Hematopoietic multipotent progenitor cell treated with erythropoietin and hydrocortisone succinate and interleukin-3 and kit ligand, for 8 days (in vitro differentiated cells): ENCODE measurements at places on chromosomes 3 and 15.
A peak's percentile ranks its signal among the peaks of the same experiment; 100 is the strongest.

GRCh38 chr15:89367485-89368451 lies 33.1 kb upstream of the POLG start:
- DNase-seq: peak; percentile 12

DNA sequence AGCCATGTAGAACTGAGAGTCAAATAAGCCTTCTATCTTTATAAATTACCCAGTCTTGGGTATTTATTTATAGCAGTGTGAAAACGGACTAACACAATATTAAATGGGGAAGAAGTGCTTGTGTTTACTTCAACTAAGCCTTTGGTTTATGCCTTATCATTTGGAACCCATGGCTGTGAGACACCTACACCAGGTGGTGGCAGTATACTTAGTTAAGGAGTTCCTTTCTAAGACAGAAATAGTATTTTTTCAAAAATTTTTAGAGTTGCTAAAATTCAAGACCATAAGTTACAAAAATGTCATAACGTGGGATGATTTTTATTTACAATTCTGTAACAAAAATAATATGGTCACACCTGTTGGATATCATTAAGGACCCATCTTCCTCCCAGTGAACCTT lies 354.5 kb upstream of the SOX14 start:
- no peak for DNase-seq

DNA sequence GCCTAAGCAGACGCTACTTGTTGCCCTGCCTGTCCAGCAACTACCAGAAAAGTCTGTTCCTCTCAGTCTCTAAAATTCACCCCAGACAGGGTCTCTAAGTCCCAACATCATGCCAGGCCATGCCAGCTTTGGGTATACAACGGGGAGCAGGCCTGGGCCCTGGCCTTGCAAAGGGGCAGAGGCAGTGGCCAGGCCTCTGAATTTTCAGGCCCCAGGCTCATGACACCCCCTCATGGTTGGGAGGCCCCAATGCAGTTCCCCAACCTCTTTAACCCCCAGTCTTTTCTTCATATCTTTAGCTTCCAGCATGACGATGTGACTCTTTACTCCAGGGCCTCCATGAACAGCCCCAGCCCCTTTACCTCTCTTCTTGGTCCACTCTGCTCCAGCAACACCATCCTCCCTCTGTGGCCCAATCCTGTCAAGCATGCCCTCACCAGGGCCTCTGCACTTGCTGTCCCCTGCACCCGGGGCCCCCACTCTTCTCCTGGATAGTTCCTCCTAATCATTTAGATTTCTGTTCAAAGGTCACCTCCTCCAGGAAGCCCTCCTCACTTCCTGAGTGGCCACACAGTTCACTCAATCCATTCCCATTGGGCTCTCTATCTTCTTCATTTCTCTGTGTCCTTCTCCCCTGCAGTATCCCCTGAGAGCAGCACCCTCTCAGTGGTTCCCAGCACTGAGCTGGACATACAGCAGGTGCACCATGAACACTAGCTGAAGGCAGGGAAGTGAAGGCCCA lies 4.8 kb downstream of the IQSEC1 start:
- DNase-seq: no peak

DNA sequence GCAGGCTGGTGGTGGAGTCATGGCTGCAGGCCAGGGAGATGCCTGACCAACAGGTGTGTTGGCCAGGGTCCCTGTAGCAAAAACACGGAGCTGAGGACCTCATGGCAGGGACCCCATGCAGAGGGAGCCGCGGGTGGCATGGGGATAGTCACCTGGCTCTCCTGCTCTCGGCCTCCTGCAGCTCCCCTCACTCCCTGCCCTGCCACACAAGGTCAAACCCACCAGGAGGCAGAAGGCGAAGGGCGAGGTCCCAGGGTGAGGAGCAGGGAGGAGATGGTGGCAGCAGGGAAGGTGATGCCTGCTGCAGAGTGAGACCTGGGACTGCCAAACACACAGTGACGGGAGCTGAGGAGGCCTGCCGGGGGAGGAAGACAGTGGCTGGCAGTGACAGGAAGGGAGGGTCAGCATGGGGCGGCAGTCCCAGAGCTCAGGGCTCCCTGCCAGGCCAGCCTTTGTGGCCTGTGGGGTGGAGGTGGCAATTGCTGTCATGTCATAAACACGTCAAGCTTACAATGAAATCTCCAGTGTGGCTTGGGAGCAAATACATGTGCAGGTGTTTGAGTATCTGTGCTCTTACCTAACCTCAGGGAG lies 144.3 kb downstream of the TJP1 start:
- DNase-seq: no peak

DNA sequence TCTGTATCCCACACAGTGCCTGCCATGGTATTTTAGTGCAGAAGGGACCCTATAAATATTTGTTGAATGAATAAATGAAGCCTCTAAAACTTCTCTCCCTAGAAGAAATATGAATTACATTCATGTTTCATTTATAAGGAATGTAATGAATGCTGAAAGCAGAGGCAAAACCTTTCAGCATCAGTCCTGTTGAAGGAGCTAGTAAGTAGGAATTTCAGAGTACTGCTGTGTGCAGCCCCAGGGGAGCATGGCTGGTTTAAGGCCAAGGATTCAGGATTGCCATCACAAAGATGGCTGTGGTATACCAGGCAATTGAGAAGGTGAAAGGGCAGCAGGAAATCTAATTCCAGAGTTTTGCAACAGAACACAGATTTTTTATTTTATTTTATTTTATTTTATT lies 1131.4 kb downstream of the IGSF11 start:
- no peak for DNase-seq

DNA sequence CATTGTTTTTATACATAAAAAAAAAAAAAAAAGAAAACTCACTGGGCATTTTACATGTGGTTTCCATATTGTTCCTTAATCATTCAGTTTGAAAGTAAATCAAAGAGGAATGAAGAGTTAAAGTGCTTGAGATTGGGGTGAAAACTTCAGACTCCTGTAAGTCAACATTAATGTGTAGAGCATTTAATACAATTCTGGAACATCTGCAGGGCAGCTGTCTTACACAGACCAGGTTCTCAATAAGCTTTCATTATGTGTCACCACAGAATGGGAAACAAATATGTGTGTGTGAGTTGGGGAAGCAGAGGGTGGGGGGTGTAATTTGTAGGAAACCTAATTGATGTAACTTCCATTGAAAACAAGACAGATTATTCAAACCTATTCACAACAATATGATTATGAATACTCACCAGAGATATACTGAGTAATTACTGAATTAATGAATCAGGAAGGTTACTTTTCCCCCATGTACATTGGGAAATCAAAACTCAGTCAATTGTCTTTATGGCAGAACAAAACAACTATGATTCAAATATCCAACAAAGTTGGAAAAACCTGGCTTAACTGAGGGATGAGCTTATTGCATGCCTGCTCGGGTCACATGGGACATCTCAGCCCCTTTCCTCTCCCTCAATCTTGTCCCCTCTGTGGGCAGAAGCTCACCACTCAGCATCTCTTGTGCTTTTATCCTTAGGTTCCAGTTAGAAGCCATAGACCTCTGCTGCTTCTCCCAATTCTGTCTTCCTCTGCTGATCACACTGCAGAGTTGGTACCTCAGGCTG lies 281.2 kb upstream of the THBS1 start:
- no peak for DNase-seq

DNA sequence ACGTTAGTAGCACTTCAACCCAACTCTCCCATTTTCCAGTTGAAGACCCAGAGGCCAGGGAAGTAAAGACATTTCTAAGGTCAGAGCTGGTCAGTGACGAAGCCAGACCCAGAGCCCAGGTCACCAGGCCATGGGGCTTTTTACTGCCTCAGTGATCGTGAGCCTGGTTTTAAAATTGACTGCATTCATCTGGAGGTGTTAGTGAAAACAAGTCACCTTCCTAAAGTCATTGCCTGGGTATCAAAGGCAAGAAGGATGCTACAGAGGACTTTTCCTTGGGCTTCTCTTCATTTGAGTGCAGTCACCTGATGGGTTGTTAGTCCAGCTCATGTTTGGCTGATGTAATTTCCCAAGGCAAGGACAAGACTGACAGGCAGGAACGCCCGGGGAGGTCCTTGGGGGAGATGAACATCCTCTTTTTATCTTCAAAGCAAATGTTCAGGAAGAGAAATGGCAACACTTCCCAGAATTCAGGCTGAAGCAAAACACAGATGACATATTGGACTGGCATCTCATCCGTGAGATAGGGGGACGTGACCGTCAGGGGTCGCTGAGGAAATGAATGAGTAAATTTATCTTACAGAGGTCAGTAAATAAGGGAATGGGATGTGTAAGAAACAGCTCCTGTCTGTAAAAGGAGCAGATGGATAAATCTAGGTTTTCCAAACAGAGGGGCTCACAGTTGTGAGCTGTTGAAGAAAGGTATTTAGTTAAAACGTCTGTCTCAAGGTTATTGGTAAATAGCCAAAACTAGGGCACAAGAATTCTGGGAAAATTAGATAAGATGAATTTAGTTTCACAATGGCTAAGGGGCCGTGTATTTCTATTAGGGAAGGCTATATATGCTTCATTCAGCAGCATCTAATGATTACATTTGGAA lies 201.2 kb downstream of the OPA1 start:
- peak; percentile 26 for DNase-seq

GRCh38 chr3:183411216-183411922 lies 17.1 kb downstream of the MCF2L2 start:
- DNase-seq: no peak

- DNase-seq: no peak
These were observed 48.9 kb upstream of the FMN1 start for GRCh38 chr15:33243393-33243792.

DNA sequence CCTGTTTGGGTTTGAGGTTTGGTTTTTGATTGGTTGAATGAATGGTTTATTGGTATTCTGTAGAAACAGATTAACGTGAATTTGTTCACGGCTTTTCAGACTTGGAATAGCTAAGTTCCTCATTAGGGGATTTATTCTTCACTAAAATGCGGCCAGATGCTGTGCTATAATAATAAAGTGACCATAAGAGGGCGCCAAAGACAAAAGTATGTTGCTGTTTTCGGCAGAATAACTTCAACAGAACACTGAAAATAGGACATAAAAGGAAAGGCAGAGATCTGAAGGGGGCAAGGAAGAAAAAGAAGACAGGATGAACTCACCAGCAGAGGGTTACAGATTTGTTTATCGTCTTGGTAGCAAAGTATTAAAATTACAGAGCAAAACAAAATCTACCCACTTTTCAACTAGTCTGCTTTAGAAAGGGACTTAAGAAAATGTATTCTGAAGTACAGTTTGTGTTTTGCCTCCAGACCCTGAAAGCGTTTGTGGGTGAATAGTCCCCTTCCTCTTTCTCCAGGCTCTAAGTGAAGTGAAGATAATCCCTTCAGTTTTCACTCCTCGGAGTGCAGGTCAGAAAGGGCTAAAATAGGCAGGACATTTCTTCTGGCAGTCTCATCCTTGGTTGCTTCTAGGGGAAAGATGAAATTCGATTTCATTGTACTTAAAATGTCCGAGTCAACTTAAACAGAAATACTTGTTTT lies 147.6 kb downstream of the IL20RB start:
- peak; percentile 59 for DNase-seq

DNA sequence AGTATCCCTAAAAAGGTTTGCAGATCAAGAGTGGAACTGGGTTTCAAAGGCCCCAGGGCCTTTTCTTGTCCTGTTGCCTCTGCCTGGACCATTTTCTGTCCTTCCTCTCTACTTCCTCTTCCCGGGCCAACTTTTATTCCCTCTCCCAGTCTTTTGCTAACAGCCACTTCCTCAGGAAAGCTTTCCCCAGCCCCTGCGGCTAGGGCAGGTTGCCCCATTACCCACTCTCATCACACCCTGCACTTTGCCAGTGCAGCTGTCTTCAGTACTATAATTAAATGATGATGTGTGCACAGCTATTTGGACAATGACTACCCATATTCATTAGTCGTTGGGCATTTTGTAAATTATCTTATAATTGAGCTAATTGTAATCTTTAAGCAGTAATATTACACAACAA lies 150.5 kb upstream of the THBS1 start:
- no peak for DNase-seq

DNA sequence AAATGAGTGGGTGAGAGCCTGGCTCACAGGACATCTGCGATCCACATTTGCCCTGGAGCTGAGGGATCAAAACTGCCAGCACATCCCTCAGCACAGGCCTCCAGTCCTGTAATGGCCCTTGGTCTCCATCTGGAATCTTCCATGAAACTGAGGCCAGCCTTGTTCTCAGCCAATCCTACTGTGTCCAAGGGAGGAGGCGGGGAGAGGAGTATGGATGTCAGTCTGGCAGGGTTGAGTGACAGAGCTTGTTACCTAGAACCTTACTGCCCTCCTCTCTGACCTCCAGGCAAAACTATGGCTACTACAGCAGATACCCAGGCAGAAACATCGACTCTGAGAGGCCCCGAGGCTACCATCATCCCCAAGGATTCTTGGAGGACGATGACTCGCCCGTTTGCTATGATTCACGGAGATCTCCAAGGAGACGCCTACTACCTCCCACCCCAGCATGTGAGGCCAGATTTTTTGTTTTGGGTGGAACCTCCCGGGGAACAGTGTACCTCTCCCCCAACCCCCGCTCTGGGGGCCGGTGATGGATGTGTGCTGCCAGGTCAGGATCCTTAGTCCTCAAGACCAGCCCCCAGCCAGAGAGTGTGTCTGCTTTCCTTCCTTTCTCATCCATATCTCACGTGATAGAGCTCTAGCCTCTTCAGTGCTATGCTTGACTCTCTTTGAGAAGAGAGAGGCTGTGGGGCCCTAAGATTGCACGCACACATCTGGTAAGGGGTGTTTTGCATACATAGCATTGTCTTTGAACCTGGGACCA lies 41.3 kb downstream of the CHDH start:
- no peak for DNase-seq

DNA sequence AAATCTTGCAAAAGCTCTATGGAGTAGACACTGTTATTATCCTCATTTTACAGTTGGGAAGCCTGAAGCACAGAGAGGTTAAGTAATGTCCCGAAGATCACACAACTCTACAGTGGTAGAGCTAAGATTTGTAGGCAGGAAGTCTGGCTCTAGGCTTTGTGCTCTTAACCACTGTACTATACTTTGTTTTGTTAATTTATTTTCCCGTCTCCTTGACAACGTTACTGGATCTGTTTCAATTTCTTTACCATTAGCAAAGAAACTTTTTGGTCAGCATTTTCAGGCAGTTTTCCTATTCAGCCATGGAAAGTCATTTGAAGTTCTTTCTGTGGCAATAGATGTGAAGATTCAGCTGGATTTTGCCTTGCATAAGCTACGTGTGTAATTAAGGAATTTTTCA lies 51.7 kb downstream of the OTOL1 start:
- DNase-seq: no peak

DNA sequence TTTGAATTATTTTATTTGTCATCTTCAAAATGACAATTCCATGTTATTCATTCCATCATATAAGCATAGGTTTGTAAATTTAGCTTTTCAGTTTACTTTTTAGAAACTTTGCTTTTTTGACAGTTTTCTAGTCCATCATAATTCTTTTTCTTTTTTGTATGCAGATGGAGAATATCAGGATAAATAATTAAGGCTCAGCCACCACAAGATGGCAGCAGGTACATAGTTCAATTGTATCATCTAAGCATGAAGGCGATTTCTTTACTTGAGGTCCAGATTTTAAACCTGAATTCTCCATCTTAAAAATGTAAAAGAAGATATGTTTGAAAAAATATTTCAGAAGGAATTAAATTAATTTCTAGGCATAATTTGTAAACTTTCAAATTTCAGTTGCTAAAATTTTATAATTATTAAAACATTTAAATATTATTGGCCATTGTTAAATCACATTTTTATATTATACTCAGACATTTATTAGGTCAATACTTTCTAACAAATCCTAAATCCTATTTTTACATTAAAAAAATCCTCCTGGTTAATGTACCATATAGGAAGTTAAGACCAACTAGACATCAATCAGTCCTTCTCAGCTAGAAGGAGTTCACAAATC lies 15.1 kb downstream of the PLSCR5 start:
- peak; percentile 53 for DNase-seq
